ENCODE measurements at places on chromosomes 7 and 10.

DNA sequence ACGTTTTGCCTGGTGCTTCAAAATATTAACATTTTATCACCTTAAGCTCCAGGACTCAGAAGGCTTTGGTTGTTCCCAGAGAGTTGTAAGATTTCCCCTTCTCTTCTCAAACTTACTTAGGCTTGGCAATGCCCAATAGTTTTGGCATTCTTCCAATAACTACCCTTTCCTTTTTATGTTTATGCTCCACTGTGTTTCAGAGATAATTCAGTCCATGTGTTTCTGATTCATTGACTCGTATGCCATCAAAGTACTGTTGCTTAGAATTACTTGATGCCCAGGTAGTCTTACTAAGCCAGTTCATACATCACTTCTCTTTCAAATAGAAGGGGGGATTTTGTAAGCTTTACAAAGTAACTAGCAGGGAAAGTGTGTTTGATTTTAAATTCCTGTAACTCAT, 66.6 kb downstream of the AGMO start:
- no peak for DNase-seq

DNA sequence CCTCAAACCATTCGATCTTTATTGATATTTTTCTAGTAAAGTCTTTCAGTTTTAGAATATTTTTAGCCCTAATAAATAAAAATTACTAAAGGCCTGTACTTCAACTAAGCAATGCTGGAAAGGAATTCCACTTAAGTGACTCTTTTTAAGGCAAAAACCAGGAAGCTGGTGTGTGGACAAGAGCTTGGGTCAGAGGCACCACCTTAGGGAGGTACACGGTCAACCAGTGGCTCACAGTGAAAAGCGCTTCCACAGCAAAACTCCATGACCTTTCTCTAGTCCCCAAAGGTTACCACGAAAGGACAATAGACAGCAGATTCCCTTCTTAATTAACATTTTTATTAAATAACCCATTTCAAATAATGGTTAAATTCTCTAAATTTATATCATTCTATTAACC, 31.2 kb downstream of the ARL3 start:
- no peak for DNase-seq

- no peak for DNase-seq
These were observed 499.0 kb downstream of the TCERG1L start for GRCh38 chr10:130812381-130813148.

GRCh38 chr7:8295638-8296361, 33.8 kb upstream of the ICA1 start:
- DNase-seq: peak; percentile 91

- DNase-seq: no peak
These were observed 17.7 kb upstream of the FXYD4 start for GRCh38 chr10:43353495-43354329.

GRCh38 chr7:21866731-21867130, 79.0 kb downstream of the CDCA7L start:
- DNase-seq: no peak

- DNase-seq: no peak
These were observed 58.1 kb upstream of the SLC35B4 start for GRCh38 chr7:134374791-134375190.

- DNase-seq: no peak
These were observed 21.2 kb upstream of the PRKAG2 start for GRCh38 chr7:151897951-151898686.

DNA sequence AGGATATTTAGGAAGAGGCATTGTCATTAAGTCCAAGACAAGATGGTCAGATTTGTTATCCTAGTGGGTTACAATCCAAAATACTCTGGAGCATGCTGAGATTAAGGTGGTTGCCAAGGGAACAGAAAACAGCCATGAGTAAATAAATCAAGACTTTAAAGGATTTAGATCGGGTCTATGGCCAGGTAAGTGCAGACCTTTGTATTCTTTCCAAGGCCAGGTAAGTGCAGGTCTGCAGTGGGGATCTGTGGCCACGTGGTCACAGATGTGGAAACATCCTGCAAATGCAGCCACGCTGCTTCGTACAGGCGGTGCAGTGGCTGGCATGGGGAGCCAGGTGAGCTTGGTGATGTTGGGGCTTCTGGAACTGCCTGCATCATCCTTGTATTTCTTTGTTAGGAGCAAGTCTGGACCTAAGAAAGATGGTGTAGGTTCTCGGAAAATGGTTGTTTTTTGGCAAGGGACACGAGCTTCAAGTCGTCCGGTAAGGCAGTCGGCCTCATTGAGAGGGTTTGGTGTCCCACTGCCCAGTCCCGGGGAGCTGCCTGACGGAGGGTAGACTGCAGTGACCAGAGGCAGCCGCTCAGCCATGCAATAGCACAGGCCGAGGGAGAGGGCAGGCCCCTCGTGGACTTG, 21.8 kb downstream of the ZNF775 start:
- no peak for DNase-seq

GRCh38 chr10:59393349-59393748, 31.0 kb upstream of the FAM13C start:
- no peak for DNase-seq

- DNase-seq: no peak
These were observed 20.7 kb downstream of the GARIN1A start for GRCh38 chr7:128692623-128693270.

GRCh38 chr10:104706886-104707285, 65.8 kb downstream of the SORCS3 start:
- DNase-seq: no peak

GRCh38 chr7:2559283-2559950, 638 bp downstream of the IQCE start:
- no peak for DNase-seq

GRCh38 chr10:46555713-46556514, 544 bp downstream of the GPRIN2 start:
- DNase-seq: no peak

DNA sequence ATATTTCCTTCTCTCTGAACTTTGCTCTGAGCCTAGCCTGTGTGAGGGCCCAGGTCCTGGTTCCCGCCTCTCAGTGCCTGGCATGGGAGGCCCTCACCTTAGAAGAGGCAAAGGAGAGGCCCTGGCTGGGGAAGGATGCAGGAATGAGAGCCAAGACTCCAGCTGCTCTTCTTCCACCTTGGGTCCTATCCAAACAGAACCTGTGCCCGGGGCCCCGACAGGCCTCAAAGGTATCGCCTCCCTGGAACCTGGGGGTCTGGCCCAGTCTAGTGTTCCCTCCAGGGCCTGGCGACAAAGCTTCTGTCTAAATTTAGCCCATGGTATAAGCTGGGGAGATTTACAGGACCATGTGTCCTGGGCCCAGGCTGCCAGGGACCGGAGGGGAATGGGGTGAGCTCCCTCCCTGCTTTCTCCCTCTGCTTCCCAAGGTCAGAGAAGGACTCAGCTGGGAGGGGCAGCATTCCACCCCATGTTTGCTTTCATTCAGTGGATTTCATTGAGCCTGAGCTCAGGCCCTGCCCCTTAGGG, 12.0 kb upstream of the CRHR2 start:
- DNase-seq: no peak

DNA sequence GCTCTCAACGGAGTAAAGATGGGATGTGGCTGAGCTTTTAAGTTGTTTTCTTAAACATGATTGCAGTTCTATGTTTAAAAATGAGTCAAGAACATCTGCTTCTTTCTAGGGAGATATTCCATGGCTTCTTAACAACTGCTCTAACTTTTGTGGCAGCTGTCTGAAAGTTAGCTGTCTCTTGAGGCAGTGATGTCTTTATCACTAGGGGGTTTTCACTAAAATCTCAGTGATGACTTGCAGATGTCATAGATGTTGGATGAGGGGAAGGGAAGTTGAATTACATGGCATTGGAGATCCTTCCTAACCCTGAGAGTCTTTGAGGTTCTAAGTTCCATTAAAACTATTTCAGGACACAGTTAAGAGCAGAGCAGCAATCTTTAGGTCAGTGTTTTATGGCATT, 43.5 kb downstream of the PRKG1 start:
- DNase-seq: no peak

GRCh38 chr7:100864263-100864845, 2.8 kb upstream of the TRIP6 start:
- no peak for DNase-seq

GRCh38 chr10:63634488-63635065, 113.4 kb downstream of the REEP3 start:
- no peak for DNase-seq

- no peak for DNase-seq
These were observed 47.5 kb downstream of the ZNF467 start for GRCh38 chr7:149725916-149726315.

DNA sequence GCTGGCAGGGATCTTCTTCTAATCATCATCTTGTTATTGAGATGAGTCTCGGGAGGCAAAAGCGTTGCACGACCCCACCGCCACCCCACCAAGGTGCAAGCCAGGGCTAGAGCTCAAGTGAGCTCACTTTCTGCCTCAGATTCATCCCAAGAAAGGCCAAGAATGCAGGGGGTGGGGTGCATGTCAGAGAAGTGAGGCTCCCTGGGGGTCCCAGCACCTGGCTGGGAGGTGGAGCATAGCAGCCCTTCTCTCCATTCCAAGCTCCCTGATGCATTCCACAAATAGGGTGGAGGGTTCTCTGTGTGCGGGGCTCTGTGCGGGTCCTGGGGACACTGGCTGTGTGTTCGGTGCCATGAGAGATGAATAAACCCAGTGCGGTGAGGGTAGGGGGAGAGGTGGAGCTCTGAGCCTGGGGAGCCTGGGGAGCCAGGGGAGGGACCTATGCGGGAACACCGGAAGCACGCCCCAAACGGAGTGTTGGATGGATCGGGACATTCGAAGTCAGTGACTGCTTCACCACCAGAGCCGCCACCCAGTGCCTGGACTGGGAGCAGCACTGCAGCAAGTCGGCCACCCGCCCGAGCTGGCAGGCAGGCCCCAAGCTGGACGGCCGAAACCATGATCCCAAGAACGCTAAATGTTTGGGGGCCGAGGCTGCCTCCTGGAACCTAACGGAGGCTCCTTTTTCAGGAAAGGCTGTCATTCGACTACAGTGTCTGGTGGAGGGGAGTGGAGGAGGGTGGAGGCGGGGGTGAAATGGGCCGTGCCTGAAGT, 17.9 kb upstream of the HMX3 start:
- no peak for DNase-seq

- no peak for DNase-seq
These were observed 172.4 kb downstream of the CDCA7L start for GRCh38 chr7:21773326-21773725.

- no peak for DNase-seq
These were observed 1154.8 kb downstream of the GATA3 start for GRCh38 chr10:9209105-9209798.

- DNase-seq: no peak
These were observed 186.8 kb upstream of the NEBL start for GRCh38 chr10:21083861-21084260.

- no peak for DNase-seq
These were observed 24.3 kb downstream of the CBLL1 start for GRCh38 chr7:107768263-107768662.

DNA sequence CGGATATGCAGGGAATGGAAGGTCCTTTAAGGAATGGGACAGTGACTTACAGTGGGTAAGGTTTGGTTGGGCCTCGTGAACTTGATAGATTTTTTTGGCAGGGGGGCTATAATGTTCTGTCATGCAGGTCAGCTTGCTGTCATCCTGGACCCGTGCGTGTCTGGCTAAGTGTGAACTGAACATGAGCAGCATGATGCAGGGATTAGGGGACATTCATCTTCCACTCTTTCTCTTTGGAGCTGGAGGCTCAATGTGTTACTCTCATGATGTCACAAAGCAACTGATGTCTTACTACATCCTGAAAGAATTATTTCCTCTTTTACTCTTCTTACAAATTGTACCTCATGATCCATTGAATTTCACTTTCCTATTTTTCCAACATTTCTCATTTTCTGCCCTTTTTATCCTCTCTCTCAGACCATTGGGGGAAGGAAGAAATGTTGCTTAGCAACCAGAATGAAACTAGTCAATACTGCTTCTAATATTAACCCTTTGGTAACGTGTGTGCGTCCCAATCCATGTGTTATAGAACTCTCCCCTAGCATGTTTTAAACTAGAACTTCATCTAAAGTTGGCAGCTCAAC, 549.1 kb downstream of the LRMDA start:
- no peak for DNase-seq

- DNase-seq: no peak
These were observed 5.6 kb upstream of the MEST start for GRCh38 chr7:130486114-130486953.

DNA sequence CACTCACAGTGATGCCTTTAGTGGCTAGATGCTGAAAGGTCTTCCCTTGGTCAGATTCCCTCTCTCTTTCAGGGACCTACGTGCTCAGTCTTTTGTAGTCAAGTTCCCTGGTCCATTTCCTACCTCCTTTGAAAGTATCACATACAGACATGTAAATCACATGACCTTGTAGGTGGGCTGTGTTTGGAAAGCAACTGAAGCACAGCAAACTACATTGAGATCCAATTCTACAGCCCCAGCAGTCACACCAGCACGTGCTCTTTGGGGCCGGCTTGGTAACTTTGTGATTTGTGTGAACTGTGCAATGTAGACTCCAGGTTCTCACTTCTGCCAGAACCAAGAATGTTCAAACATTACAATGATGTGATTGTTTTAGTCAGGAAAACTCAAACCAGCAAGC, 89.7 kb upstream of the PLPP4 start:
- DNase-seq: no peak

- DNase-seq: no peak
These were observed 13.5 kb downstream of the CALD1 start for GRCh38 chr7:134792968-134793367.

DNA sequence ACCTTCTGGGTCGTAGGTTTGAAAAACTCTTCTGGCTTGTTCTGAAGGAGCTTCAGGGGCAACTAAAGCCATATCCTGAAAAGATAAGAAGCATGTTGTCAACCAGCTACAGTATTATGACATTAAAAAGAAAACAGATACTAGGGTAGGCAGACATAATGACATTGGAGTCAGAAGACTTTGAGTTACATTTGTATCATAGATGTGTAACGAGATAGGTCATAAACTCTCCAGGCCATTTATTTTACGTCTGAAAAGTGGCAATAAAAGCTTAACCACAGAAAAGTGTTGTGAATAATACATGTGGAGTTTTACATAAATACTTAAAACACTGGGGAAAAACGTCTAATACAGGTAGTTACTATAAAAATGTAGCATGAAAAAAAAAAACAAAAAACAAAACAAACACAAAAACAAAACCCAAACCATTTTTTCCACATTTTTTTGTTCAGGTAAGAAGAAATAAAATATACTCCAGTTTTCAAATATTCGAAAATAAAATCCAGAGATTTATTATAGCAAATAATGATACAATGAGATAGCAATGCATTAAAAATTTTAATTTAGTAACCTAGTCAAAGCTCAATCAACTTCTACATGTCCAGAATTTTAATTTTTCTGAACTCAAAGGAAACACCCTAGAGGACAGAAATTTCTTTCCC, 64.1 kb downstream of the MINDY3 start:
- DNase-seq: no peak

DNA sequence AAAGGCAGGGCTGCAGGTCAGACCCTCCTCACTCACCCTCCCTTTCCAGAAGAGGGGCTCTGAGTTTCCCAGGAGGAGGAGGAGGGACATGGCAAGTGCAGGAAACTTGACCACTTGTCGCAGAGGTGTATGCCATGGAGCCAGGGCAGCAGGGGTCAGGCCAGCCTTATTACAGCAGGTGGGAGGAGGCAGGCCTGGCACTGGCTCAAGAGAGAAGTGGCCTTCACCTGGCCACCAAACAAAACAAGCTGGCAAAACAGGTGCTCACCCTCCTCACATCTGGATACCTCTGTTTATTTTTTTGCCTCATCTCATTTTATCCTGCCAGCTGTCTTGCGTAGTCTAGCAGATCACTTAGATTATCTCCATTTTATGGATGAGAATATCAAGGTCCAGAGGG, 12.5 kb downstream of the COL13A1 start:
- no peak for DNase-seq

GRCh38 chr7:128161466-128162125, 79.5 kb upstream of the LEP start:
- DNase-seq: no peak

GRCh38 chr7:71009636-71010035, 122.3 kb upstream of the GALNT17 start:
- DNase-seq: no peak

All from NCI-H1436 treated with DMSO at 0.1 percent for 48 hours (cell line).